ENCODE measurements at places on chromosomes 1 and 21.

DNA sequence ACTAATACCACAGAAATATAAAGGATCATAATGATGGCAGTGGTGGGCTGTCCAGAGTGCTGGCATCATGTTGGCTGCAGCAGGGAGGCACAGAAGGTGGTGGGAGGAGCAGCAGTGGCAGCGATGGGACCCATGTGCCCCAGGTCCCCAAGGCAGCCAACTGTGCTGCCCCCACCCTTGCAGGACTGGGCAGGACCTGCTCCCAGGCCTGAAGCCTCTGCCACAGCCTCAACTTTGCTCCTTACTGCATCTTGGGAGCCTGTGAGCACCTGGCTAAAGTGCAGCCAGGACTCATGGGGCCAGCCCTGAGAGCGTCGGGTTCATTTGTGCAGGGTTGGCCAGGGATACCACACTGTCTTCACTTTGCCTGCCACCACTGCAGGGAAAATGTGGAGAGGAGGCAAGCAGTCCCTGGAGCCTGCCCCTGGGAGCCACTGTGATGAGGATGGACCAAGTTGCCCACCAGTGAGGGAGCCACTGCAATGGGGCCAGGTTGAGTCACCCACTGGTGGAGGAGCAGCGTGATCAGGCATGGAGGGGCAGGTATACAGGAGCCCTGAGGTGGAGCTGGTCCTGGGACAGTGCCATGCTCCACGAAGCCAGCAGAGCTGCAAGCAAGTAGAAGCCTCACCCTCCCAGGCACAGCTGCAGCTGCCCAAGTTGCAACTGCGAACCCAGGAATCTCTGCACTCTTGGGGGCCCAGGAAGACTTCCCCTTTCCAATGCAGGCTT, 25.3 kb upstream of the DENND1B start:
- DNase-seq, result no peak

DNA sequence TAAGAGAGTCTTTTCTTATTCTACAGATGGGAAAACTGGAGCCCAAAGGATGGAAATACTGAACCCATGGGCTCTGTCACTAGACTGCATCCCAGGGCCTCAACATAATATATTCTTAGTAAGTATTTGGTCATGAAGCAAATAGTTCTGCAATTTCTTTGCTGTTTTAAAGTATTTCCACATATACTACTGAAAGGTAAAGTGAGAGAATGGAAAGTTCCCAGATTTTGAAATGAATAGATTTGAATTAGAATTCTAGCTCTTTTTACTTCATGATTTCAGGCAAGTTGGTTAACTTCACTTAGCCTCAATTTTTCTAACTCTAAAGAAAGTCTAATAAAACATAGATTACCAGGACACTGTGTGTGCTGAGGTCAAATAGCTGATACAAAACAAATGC, 95.6 kb upstream of the FGGY start:
- DNase-seq, result no peak

DNA sequence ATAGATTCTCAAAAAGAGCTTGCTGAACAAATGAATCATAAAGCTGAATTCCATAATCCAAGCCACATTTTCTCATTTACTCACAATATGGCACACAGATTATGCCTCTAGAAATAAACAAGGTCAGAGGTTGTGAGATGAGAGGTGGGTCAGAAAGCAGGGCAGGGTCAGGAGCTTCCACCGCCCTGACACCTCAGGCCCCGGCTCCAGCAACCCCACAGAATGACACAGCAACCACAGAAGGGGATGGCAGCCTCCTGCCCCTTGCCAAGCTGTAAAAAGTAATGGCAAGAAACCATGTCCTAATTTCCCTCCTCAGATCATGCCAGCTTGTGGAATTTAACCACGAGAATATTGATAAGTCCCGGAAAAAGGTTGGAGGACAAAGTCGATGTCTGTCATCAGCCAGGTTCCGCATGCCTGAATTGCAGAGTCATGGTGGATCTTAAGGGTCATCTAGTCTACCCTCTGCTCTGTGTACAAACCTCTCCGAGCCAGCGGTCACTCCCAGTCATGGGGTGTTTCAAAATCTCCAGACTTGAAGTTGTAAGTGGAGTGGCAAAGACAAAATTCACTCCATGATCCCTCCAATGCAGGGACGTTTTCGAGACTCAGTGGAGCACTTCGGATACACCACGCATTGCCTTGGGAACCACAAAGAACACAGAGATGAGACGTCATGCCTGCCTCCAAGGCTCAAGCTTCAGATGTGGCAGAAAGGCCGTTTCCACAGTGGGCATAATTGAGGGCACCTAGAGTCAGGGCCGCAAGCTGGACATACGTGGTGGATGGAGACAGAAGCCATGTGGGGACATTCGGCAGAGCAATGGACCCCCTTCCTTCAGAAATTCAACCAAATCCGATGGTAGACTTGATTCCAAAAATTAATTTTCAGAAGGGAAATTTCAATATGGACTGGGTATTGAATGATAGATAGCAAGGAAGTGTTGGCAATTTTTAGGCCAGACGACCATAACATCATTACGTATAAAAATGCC, 254.0 kb downstream of the TOMM20 start:
- DNase-seq, result no peak

- DNase-seq, result peak; percentile 83
Observed at GRCh38 chr1:75723989-75724471, 479 bp upstream of the ACADM start.

- no peak for DNase-seq
Observed at GRCh38 chr1:65412984-65413375, 7.5 kb upstream of the LEPR start.

DNA sequence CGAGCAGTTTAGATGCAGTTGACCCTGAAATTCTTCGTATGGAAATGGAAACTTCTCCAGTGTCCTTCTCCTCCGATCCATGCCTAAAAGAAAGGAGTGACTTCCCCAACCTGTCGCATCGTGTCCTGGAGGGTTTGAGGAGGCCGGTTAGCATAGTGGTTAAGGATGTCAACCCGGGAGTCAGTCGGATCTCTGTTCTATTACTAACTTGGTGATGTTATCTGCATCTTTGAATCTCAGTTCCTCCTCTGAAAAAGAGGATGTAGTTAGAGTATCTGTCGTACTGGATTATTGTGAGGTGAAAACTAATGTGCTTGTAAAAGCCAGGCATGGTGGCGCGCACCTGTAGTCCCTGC, 684 bp downstream of the ZBTB8B start:
- DNase-seq, result no peak

DNA sequence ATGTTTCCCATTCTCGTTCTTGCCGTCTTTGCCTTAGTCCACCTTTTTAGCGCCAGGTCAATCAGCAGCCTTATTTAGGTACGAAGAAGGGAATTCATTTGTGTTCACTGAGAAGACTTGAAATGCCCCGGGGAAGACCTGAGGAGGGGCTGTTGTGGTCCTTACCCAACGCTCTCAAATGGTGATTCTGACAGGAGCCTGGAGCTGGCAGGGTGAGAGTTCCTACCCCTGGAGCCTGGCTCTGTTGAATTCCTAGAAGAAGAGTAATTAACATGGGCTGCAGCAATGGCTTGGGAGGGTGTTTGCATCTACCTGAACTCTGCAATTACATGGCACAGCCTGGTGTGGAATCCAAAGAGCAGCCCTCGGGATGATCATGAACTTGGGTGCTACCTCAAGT, 76.9 kb upstream of the DSCAM start:
- no peak for DNase-seq

DNA sequence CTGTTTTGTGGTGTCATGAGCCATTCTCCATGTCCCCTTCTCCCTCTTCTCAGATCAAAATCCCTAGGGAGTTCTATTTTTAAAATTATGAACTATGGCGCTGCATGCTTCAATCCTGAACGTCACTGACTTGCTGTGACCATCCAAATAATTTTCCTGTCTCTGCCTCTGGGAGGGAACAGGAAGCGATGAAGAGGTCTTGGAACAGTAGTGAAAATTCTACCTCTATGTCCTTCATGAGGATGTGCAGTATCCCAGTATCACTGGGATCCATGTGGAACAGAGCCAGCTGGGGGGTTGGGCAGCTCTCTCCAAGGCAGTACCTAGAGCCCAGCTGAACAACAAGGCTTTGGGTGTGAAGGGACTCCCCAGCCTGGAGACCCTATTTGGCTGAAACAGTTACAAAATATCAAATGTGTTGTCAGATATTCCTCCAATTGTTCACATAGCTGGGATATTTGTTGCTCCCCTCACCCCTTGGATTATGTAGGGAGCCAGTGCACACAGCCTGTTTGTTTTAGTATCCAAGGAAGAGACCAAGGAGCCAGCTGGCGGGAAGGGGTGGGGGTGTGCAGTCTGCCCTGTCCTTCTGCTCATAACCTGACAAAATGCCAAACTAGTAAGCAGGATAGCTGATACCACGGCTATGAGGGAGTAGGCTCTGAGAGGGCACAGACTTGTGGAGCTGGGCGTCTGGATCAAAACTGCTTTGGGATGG, 7.6 kb downstream of the DCLRE1B start:
- no peak for DNase-seq

- DNase-seq, result no peak
Observed at GRCh38 chr1:82466891-82467290, 666.2 kb downstream of the ADGRL2 start.

DNA sequence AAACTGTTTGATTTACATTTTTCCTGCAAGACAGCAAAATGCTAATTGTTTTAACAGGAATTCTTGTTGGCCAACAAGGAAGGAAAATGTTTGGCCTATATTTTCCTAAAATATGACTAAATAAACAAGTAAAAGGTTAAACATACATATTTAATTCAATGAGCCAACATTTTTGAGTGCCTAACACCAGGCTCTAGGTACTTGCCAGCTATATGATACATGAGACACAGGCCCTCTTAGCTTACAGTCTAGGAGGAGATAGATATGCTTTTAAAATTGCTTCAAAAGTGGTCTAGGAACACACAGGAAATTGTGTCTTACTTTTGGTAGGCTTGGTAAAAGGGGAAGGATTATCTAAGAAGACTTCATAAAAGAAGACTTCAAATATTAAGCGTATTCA, 50.9 kb downstream of the PIGK start:
- no peak for DNase-seq

DNA sequence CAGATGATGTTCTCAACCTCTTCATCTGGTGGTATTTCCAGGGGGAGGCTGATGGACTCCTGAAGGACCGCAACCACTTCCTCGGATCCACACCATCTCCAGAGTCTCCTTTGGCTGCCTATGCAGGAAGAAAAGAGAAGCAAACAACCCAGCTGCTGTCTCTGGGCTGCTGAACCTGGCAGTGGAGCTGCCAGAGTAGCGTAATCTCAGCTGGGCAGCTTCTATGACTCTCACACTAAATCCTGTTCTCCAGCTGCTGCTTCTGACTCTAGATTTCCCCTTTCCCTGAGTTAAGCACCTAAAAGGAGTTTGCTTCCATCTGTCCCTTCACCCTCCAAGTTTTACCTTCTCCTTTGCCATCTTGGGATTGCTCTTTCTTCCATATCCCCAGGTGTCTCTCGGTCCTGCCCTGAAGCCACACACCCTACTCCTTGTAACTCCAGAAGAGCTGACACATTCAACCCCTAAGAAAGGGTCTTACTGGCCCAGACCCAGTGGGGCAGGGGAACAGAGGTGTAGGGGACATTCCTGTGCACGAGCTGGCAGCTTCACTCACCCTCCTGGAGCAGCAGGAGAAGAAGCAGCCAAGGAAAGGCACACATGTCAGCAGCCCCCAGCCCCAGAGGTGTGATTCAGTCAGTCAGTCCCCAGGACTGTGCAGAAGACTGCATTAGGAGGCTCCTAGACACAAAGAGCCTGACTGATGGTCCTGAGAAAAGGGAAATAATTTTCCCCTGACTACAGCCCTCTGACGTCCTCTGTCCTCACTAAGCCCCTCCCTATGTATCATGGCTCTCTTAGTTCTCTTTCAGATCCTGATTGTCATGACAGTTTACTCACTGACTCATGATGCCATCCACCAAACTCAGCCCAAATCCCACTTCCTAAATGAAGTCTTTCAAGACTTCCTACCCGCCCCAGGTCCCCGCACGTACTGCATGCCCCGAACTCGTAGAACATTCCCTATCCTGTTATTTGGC, at the start of gene SLAMF9:
SLAMF9 (minus strand) TSS at position 702 of the 980 bp plus-strand sequence; CDS start at position 602, 100 bp downstream.
- no peak for DNase-seq

DNA sequence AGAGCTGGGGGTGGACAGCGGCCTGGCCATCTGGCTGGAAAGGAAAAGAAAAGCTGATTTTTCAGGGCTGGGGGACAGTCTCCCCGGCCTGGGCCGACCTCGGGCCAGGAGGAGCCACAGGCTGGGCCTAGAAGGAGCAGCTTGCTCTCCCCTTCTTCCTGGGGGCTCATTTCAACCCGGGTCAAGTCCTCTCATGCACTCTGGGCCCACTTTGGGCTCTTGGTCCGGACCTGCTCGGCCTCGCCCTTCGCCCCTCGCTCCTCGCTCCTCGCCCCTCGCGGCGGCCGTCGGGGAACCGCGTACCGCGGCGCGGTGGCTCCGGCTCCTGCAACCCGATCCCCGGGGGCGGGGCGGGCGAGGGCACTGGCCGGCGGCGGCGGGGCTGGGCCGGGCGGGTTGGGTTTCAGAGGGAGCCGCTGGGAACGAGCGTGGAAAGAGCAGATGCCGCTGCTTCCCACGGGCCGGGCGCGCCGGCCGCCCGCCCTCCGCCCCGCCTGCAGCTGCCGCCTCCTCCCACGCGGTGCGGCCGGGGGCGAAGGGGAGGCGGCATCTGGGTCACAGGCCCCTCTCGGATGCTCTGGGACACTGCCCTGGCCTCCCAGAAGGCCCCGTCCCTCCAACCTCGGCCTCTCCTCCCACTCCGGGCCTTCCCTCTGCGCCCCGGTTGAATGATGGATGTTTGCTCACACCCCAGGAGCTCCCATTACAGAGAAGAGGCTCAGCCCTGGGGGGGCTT, 6.6 kb downstream of the HEYL start:
- peak; percentile 9 for DNase-seq

- no peak for DNase-seq
Observed at GRCh38 chr1:16913181-16913832, 8.4 kb upstream of the CROCC start.

GRCh38 chr1:23927097-23927496, 13.9 kb upstream of the CNR2 start:
- no peak for DNase-seq

DNA sequence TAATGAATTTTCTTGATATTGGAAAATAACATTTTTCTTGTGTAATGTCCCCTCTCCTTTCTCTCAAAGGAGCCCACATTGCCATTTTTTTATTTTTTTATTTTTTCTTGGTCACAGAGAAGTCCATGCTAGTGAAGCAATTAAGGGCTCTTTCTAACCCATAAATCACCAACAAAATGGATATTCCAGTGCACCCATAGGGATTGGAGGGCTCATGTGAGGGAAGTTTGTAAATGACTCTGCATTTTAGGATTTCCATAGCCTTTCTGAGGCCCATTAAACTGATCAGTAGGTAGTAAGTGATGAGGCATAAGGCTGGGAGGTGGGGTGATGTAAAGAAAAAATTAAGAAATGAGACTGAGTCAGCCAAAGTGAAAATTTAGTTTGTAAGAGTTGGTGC, 55.9 kb upstream of the JAK1 start:
- DNase-seq, result no peak

DNA sequence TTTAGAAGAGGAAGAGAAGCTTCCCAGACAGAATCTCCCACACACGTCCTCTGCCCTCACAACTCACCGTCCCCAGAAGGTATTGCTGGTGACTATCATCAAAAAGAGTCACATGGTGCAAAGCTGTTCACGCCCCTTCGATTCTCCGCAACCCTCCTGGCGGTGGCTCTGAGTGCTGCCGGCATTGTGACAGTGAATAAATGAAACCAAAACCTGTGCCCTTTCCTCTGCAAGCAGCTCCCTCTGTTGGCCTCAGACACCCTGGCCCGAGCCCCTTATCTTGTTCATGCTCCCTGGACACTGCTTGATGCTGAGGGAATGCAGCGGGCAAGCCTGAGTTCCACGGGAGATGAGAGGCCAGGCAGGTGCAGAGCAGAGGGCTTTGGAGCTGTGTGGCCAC, 510.3 kb downstream of the NPHP4 start:
- DNase-seq, result no peak
